ENCODE measurements at places on chromosomes 3 and 15.

GRCh38 chr3:115275896-115276295 is 128.8 kb upstream of the ZBTB20 start:
- DNase-seq: no peak

GRCh38 chr15:63915209-63915872 is 81.6 kb upstream of the HERC1 start:
- DNase-seq: no peak

DNA sequence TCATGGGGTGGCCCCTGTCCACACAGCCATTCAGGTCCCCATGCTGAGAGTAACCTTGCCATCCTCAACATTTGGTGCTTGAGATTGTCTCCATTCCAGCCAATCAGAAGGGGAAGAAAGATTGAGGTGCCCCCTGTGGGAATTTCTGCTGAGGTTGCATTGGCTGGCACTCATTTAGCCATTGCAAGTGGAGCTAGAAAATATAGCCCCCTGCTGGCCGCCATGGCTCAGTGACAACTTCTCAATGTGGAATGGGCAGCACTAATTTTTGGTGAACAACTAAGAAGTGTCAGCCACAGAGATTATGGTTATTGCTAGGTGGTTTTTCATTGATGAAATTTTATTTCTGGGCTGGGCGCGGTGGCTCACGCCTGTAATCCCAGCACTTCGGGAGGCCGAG is 22.0 kb downstream of the COL6A6 start:
- no peak for DNase-seq

DNA sequence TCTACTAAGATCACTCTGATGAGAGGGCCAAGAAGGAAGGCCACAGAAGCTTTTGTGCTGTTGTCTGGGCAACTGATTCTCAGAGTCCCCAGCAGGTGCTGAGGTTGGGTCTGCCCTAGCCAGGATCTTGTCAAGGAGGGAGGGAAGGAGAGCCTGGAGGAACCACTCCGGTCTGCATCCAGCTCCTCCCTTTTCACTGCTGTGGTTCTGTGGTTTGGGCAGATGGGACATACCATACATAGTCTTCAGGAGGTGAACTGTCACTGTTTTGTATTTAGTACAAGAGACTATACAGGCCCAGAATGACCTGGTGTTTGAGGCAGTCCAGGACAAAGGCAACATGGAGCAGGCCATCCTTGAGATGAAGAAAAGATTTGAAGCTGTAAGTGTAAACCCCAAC is 21.9 kb downstream of the C3orf62 start:
- no peak for DNase-seq
